ENCODE measurements at places on chromosomes 16 and 17. TPM values are rescaled to one million over a fixed set of nuclear protein-coding genes. Genes with fewer than 3 reads are reported as not detected.

DNA sequence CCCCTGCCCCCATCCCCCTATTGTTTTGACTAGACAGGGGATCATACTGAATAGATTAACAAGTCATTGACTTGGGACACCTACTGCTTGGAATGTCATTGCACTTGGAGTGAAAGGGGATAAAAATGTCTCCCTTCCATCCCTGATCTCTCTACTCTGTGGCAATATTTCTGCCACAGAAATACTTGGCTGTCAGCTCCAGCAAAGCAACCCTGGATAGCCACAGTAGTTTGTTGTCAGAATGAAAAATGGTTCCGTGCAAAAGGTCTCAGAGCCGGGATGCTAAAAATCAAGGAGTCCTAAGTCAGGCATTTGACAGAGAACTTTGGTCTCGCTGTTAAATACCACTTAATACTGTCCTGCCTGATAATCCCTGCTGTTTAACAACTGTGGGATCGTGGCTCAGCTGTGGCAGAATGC, 722.0 kb upstream of the SOX9 start:
- no peak for DNase-seq

GRCh38 chr16:1877804-1878203, 5.8 kb upstream of the MEIOB start:
- DNase-seq = no peak

GRCh38 chr17:8563024-8563776, 67.3 kb downstream of the MYH10 start:
- DNase-seq = no peak

DNA sequence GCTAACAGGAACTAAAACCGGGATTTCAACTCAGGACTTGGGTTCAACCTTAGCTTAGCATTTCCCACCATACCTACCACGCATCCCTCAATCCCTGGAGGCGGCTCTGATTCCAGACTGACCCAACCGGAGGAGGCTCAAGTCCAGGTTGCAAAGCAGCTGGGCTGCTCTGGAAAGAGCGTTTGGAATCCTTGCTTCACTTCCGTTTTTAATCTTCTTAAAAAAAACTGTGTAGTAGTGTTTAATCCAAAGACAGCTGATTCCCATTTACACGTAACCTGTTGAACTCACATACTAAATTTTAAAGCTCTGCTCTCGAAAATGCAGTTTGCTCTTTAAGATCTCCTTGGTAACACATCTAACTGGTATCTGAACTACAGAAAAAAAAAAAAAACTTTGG, 50.0 kb downstream of the NXN start:
- no peak for DNase-seq

Gene KRTAP4-4
- total RNA-seq = not detected

GRCh38 chr16:89685916-89686315, 573 bp upstream of the CDK10 start:
- no peak for DNase-seq

- no peak for DNase-seq
Observed at GRCh38 chr17:35876534-35876933, 3.6 kb downstream of the CCL5 start.

Gene CLEC19A
- not detected for total RNA-seq

DNA sequence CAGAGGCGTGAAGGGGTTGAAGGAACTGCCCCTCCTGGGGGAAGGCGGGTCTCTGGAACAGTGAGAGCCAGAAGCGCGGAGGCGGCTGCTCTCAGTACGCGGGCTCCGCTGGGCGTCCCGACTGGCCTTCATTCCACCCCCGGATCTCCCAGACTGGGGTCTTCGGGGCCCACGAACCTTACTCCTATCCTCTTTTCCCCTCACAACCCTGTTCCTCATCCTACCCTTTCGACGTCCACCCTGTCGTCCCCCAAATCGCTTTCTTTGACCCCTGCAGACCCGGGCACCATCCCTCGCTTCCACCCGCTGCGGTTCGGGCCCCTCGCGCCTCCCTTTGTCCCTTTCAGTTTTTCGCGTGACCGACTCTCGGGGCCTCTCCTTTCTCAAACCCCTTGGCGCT, 2114.6 kb downstream of the TP53TG3F start:
- no peak for DNase-seq

DNA sequence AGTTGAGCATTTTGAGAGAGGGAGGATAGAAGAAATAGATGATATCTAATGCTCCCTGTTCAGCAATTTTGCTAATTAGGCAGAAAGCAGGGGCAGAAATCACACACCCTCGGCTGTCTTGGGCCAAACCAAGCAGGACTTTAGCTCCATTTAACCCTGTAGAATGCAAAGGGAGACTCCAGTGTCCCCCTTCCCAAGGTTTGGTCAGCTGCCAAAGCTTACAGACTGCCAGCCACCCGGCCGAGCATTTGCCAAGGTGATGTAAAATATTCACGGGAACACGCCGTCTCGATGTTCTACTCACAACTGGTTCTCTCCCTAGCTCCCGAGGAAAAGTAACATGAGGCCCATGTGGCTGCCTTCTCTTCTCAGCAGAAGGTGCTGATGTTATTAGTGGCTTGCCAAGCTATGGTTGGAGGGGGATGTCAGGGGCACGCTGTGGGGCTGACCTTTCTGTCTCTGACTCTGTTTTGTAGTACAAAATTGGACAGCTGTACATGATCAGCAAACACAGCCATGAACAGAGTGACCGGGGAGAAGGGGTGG, 155.3 kb downstream of the PITPNC1 start:
- DNase-seq = no peak

DNA sequence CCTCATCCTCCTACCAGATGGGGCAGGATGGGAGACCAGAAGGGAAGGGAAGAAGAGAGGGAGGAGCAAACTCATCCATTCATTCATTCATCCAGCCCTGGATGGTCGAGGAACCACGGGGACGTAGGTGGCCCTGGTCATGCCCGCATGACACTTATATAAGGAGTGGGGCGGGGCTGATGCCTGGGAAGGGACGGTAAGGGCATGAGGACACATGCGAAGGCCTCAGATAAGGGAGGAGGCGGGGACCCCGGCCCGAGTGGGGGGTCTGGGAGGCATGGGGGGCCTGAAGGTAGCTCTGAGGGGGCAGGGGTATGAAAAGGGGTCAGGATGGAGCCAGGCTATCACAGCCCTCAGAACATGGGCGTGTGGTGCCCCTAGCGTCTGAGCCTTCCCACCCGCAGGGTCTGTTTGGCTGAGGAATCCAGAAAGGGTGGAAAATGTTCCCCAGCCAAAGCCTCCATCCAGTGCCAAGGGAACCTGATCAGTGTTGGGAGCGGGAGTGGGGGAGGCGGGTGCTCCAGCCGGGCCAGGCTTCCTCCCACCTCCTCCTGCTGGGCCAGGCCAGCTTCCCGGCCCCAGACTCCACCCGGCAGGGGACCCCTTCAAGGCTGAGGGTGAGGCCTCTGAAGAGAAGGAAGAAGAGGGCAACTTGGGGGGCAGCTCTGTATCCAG, 17.6 kb upstream of the CD79B start:
- DNase-seq = no peak

Gene TBC1D3H
- total RNA-seq = not detected

DNA sequence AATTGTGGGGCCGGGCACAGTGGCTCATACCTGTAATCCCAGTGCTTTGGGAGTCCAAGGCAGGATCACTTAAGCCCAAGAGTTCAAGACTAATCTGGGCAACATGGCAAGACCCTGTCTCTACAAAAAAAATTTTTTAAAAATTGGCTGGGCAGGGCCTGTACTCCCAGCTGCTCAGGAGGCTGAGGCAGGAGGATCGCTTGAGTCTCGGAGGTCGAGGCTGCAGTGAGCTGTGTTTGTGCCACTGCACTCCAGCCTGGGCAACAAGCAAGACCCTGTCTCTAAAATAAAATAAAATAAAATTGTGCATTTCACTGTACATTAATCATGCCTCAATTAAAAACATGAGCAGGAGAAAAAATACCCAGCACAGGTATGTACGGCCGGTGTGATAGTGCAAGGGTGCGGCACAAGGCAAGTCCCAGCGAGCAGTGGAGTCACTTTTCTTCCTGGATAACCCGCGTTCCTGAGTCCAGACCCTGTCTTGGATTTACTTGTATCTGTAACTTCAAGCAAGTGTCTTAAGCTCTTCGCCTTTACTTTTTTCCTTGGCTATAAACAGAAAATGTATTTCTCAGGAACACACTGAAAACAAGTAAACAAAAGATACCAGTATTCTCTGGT, 11.4 kb downstream of the ZDHHC7 start:
- no peak for DNase-seq

Gene TBC1D16
- 16.7 TPM for total RNA-seq

DNA sequence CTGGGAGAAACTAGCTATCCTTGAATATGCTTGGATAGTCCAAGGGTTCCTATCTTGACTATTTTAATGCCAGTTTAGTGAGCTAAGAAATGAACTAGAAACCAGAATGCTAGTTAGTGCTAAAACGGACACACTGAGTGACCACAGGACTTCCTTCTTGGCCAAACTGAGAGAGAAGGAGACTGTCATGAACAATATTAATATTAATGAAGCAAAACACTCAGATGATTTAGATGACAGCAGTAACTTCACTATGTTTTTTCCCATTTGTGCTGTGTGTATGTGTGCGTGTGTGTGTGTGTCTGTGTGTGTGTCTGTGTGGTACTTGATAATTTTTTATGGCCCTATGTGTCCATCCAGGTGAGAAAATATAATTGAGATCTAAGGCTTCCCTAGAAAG, 2.2 kb upstream of the ATXN1L start:
- DNase-seq = no peak

DNA sequence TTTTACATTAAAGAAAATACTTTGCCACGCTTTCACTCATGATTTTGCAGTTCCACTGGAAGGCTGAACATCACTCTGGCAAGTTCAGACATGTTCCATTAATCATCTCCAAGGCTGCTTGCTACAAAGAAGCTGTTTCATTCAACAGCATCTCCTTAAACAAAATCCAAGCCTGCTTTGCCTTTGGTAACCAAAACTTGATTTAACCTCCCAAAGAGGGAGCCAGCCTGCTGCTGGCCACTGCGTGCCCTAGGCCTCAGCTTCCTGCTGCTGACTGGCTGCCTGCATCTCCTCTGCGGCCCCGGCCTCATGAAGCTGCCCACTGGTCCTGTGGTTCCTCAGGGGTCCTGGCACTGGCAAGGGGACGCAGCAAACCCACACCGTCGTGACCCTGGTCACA, 31.8 kb downstream of the ANKRD11 start:
- no peak for DNase-seq

Gene KRT12
- total RNA-seq = not detected

GRCh38 chr17:44979426-44979995, 11.4 kb upstream of the C1QL1 start:
- peak; percentile 82 for DNase-seq

DNA sequence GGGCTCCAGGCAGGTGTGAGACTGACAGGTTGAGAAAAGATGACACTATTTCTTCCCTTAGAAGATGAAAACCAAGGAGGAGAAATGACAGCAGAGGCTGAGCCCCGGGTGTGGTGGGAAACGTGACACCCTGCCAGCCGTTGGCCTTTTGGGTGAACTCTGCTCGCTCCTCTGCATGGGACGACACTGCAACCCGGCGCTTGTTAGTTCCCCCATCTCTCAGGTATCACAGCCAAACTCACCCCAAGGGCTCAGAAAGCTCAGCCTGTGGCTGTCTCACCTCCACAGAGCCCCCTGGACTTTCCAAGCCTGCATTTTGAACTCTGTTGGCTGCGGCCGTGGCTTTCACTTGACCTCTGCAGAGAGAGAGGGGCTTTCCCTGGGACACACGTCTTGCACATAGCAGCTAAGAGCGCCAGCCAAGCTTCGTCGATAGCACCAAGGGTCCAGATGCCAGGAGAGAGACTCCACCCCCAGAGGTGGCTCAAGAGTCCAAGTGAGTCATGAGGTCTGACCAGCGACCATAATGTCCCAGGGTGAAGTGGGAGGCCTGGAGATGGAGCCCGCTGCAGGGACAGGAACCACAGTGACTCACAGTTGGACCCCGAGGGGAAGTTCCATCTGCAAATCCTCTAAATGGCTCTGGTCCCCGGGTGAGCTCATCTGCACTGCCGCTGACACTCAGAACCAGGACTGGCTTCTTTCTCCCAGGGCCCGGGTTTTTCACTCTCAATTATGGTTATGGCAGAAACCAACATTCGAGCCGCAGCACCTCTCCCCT, 301.9 kb downstream of the SOX9 start:
- peak; percentile 92 for DNase-seq

Gene KRTAP9-4
- total RNA-seq = not detected

Gene NEUROD2
- total RNA-seq = not detected

DNA sequence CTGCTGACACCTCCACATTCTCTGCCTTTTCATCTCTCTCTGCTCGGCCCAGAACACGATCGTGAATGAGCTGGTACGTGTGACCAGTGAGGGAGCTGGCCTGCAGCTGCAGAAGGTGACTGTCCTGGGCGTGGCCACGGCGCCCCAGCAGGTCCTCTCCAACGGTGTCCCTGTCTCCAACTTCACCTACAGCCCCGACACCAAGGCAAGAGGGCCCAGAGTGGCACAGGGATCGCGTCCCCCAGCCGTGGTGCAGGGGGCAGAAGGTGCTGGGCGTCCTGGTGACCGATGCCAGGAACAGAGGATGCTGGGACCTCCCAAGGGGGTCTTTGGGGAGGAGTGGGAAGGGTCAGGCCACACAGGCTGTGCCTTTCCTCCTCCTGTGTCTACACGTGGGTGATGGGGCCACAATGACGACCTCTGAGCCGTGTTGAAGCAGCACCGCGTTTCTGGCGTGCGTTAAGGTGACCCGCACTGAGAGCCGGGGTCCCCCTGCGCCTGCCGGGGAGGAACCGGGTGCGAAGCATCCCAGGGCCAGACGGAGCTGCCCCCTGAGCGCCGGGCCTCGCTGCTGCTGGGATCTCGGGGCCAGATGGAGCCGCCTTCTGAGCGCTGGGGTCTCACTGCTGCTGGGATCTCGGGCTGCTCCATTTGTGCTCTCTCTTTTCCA, 17.4 kb downstream of the GAA start:
- DNase-seq = no peak

GRCh38 chr17:46809110-46809571, 9.4 kb downstream of the WNT3 start:
- DNase-seq = no peak

- no peak for DNase-seq
Observed at GRCh38 chr16:69408475-69408874, 15.9 kb upstream of the CYB5B start.

Gene SIAH1
- total RNA-seq = 16.9 TPM
